ENCODE measurements at places on chromosomes 2 and 18.

- no peaks in the 10 kb centered on the region for H3K4me1 ChIP-seq
- no peak overlapping the region for H3K27ac ChIP-seq
- DNase-seq: no peak
- no peaks in the 10 kb centered on the region for H3K27me3 ChIP-seq
These were observed 14.2 kb downstream of the CAVIN2 start for GRCh38 chr2:191832668-191833067.

DNA sequence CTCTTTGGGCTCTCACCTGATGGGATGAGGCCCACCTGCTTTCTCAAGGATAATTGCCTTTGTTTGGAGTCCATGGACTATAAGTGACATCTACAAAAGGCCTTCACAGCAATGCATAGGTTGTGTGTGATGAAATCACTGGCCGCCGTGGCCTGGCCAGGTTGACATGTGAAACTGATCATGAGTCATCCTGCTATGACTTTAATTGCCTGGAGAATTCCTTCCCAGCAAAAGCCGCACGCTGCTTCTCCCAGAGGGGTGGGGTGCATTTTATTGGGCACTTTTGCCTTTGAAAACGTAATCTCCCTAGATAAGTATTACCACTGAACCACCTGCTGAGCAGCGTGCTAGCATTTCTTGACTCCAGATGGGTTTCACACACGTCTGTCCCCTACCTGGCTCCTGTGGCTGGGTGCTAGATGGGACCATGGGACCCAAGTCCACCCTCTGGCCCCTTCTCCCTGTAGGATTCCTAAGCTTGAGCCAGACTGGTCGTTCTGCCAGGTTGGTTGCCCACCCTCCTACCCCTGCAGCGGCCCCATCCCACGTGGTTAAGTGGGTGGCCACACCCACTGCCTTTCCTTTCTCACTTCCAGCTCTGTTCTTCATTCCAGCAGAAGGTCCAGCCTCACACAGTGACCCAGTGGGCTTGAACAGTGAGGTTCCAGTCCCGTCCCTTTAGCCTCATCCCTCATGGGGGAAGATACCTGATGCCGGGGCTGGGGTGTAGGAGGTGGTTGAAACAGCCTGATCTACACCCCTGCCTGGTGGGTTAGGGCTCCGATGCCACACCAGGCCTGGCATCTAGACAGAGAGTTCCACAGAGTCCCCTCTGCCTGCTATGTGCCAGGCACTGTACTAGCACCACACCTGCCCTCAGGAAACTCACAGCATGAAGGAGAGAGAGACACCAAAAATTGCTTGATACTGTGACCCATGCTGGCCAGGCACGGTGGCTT is 89.6 kb downstream of the GBX2 start:
- H3K4me1 ChIP-seq: no peaks in the 10 kb centered on the region
- H3K36me3 ChIP-seq: no peaks in the 10 kb centered on the region
- H3K4me3 ChIP-seq: no peak overlapping the region
- no peaks in the 10 kb centered on the region for H3K27me3 ChIP-seq

GRCh38 chr2:70143314-70144150 is 47.3 kb downstream of the C2orf42 start:
- no peak for DNase-seq
- H3K27me3 ChIP-seq: no peaks in the 10 kb centered on the region
- peak overlapping the region; percentile 39 for H3K4me3 ChIP-seq
- peaks cover 17% of the 10 kb centered on the region for H3K4me1 ChIP-seq

GRCh38 chr2:96508521-96509113 is 3.5 kb upstream of the NEURL3 start:
- H3K36me3 ChIP-seq: no peaks in the 10 kb centered on the region
- H3K4me3 ChIP-seq: no peak overlapping the region
- DNase-seq: no peak

- no peak overlapping the region for H3K27ac ChIP-seq
- no peaks in the 10 kb centered on the region for H3K27me3 ChIP-seq
- no peak overlapping the region for H3K4me3 ChIP-seq
These were observed 158.3 kb upstream of the NDUFV2 start for GRCh38 chr18:8943900-8944870.

DNA sequence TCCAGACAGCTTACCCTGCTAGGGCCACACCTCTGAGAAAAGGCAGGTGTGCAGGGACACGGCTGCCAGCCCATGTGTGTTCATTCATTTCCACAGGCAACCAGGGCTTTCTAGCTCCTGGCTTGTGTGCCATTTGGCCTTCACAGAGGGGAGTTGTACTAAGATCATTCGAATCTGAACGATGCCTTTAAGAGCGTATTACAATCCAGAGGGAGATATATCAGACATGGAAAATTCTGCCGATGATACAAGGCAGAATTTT is 64.2 kb upstream of the OTOF start:
- H3K36me3 ChIP-seq: no peaks in the 10 kb centered on the region
- H3K4me3 ChIP-seq: no peak overlapping the region
- no peaks in the 10 kb centered on the region for H3K4me1 ChIP-seq

DNA sequence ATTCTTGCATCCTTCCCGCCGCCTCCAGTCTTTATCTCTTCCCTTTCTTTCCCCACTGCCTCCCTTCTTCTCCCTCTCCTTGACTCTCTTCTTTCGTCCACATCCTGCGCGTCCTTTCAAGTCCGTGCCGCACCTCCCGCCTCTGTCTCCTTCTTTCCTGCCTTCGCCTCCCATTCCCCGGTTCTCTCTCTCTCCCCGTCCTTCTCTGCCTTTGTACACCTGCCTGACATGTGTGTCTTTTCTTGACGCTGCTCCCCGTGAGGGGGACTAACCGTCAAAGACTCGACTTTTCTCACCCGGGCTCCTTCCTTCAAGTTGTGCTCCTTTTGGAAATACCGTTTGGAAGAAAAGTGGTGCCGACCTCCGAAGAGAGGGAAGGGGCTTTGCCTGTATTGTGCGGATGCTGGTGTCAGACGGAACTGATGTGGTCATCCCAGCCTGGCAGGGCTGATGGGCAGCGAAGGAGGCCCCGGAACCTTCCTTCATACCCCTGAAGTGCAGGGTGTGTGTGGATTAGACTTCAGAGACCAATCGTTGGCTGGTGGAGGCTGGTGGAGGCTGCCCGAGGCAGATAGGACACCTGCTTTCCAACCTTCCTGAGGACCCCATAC is 879 bp downstream of the TMEM178A start:
- peak overlapping the region; percentile 58 for H3K4me3 ChIP-seq
- H3K36me3 ChIP-seq: no peaks in the 10 kb centered on the region
- H3K4me1 ChIP-seq: peaks cover 20% of the 10 kb centered on the region
- no peak overlapping the region for H3K27ac ChIP-seq

- no peak overlapping the region for H3K27ac ChIP-seq
- no peaks in the 10 kb centered on the region for H3K36me3 ChIP-seq
- no peak for DNase-seq
- H3K4me1 ChIP-seq: no peaks in the 10 kb centered on the region
- no peak overlapping the region for H3K4me3 ChIP-seq
These were observed 15.1 kb downstream of the PHOSPHO2 start for GRCh38 chr2:169709331-169709730.

GRCh38 chr2:1088192-1088860 is 137.7 kb downstream of the SNTG2 start:
- DNase-seq: no peak
- no peaks in the 10 kb centered on the region for H3K36me3 ChIP-seq
- no peak overlapping the region for H3K4me3 ChIP-seq
- no peaks in the 10 kb centered on the region for H3K27me3 ChIP-seq

GRCh38 chr18:55550471-55550870 is 37.5 kb downstream of the TCF4 start:
- H3K4me3 ChIP-seq: no peak overlapping the region
- no peaks in the 10 kb centered on the region for H3K4me1 ChIP-seq
- H3K27me3 ChIP-seq: no peaks in the 10 kb centered on the region
- H3K36me3 ChIP-seq: no peaks in the 10 kb centered on the region
- no peak overlapping the region for H3K27ac ChIP-seq

- no peaks in the 10 kb centered on the region for H3K4me1 ChIP-seq
- no peak overlapping the region for H3K27ac ChIP-seq
- H3K36me3 ChIP-seq: no peaks in the 10 kb centered on the region
- H3K27me3 ChIP-seq: no peaks in the 10 kb centered on the region
These were observed 1267.1 kb downstream of the LRP1B start for GRCh38 chr2:140863713-140864112.

DNA sequence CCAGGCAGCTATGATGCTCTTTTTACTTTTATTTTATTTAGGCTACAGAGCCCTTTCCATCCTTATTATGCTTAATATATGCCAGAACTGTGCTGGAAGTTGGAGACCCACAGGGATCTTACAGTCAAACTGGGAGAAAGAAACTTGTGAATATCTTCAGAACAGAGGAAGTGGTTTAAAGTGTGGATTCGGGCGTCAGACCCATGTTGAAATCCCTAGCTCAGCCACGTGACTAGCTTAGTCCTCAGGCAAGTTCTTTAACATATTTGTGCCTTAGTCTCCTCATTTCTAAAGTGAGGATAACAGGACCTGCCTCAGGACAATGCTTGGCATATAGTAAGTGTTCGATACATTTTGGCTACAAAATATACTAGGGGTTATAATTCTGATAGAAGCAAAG is 59.1 kb downstream of the MAP3K20 start:
- H3K4me1 ChIP-seq: peaks cover 27% of the 10 kb centered on the region
- no peak overlapping the region for H3K27ac ChIP-seq
- H3K36me3 ChIP-seq: no peaks in the 10 kb centered on the region
- H3K27me3 ChIP-seq: no peaks in the 10 kb centered on the region
- DNase-seq: no peak

- H3K27me3 ChIP-seq: no peaks in the 10 kb centered on the region
- peaks cover 58% of the 10 kb centered on the region for H3K4me1 ChIP-seq
- no peak overlapping the region for H3K27ac ChIP-seq
- H3K4me3 ChIP-seq: no peak overlapping the region
These were observed 107.0 kb downstream of the FMNL2 start for GRCh38 chr2:152441961-152442360.

DNA sequence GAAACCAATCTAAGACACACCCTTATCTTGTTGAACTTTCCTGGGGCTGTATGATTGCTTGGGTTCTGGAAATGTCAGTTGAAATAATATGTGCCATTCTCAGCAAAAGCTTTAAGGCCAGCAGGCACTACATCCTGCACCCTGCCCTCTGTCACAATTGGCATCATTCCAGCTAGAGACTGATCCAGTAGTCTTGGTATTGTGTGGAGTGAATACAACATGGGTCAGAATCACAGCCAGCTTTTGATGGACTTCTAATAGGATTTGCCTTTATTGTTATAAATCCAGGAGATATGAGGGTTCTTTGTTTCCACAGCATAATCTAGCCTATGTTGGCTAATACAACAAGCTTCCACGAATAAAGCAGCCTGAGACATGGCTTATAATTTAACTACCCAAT is 617.0 kb upstream of the CDH2 start:
- no peak for DNase-seq
- no peak overlapping the region for H3K27ac ChIP-seq
- no peak overlapping the region for H3K4me3 ChIP-seq
- no peaks in the 10 kb centered on the region for H3K27me3 ChIP-seq
- H3K36me3 ChIP-seq: no peaks in the 10 kb centered on the region

- H3K27ac ChIP-seq: no peak overlapping the region
- no peak for DNase-seq
- H3K36me3 ChIP-seq: no peaks in the 10 kb centered on the region
- no peaks in the 10 kb centered on the region for H3K4me1 ChIP-seq
- no peaks in the 10 kb centered on the region for H3K27me3 ChIP-seq
These were observed 57.0 kb upstream of the KCNG2 start for GRCh38 chr18:79740521-79741361.

DNA sequence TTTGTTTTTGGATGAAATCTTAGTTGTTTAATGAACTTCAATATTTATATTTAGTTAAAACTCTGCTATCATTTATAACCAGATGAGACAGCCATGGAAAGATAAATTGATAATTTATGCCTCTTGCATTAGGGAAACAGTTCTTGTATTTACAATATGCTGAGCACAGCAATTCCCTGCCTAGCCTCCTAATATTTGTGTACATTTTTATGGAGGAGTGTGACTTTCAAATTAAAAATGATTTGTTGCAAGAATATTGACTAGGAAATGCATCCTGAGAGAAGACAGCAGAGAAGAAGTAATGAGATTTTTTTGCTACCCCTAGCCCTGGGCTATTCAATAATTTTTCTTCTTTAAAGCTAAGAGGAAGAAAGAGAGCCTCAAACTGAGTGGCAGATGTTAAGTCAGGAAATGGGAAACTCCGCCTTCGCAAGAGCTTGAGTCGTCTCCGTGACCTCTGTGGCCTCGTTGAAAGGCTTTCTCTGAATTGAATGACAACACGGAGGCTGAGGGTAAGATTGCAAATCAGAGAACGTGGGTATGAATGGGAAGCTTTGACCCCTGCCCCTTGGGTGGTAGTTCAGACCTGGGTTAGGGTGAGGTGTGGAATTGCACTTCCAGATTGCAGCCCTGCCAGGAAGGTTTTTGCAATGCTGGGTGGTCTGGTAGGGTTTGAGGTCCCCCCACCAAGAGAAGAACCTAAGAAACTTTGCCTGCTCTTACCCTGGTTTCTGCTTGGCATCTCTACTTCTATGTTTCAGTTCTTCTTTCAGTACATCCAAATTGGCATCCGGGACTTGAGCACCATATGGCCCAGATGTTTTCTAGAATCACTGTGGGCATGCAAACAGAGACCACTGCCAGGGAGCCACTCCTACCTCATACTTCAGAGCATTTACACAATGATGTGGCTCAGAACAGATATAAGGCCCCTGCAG is 210.3 kb upstream of the RBMS1 start:
- H3K27me3 ChIP-seq: no peaks in the 10 kb centered on the region
- peak; percentile 1 for DNase-seq
- H3K4me1 ChIP-seq: no peaks in the 10 kb centered on the region
- no peak overlapping the region for H3K27ac ChIP-seq
- H3K4me3 ChIP-seq: no peak overlapping the region

DNA sequence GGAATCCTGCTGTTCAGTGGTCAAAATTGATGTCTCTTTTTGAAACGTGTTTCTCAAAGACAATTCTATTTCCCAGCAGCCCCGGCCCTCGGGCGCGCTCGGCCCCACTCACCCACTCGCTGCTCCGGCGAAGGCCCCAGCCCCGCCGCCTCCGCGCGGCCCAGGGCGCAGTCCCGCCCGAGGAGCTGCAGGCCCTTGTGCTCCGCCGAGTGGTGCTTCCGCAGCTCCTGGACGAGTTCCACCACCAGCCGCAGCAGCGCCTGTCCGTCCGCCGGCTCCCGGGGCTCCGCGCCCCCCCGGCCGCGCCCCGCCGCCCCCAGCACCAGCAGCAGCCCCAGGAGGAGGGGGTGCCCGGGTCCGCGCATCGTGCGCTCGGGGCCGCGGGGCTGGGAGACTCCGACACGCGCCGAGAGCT is 413 bp downstream of the ALKAL2 start:
- DNase-seq: no peak
- H3K4me3 ChIP-seq: peak overlapping the region; percentile 72
- peaks cover 27% of the 10 kb centered on the region for H3K4me1 ChIP-seq
- H3K27ac ChIP-seq: no peak overlapping the region
- H3K27me3 ChIP-seq: peaks cover 7% of the 10 kb centered on the region

DNA sequence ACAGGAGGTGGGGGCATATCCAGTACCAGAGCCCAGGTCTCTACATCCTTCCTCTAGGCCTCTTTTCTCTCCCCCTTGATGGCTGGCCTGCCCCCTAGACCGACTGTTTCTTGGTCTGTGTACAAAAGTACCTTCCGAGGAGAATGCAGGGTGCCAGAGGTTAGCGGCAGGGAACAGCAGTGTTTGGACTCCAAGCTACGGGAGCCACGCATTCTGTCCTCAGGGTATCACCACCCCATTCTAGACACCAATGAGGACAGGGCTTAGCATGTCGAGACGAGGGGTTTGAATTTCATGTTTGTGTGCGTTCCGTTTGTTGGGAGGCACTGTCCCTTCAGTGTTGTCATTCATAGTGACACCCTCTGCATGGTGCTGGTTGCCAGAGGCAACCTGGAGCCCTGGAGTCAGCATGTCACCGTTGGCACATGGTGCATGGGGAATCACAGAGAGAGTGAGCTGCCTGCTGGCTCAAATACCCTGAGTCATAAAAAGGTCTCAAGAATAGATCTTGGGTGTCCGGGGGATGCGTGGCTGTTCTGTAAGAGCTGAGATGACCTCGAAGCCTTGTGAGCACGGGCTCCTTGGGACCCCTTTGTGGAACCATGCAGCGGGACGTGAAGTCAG is 57.2 kb upstream of the LDLRAD4 start:
- H3K4me3 ChIP-seq: no peak overlapping the region
- H3K4me1 ChIP-seq: no peaks in the 10 kb centered on the region
- no peak for DNase-seq
- no peaks in the 10 kb centered on the region for H3K27me3 ChIP-seq

All from esophagus squamous epithelium (tissue), 5 donors.